ENCODE measurements at places on chromosomes 7 and 10. TPM values are rescaled to one million over a fixed set of nuclear protein-coding genes. Genes with fewer than 3 reads are reported as not detected.

DNA sequence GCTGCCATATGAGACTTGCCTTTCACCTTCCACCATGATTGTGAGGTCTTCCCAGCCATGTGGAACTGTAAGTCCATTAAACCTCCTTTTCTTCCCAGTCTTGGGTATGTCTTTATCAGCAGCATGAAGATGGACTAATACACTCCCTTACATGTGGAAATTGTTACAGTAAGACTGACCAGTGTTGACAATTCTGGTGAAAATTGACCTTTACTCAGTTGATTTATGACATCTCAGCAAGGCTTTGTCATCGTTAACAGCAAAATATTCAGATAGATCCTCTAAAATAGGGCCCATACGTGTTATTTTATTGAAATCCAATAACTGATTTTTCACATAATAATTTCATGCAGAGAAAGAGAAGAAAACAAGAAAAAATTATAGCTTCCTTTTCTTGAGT lies 377.9 kb upstream of the SEMA3C start:
- no peaks in the 10 kb centered on the region for H3K36me3 ChIP-seq
- H3K4me1 ChIP-seq = peaks cover 24% of the 10 kb centered on the region
- no peaks in the 10 kb centered on the region for H3K27me3 ChIP-seq
- H3K4me3 ChIP-seq = no peak overlapping the region
- no peak for DNase-seq

- DNase-seq = no peak
- H3K4me3 ChIP-seq = no peak overlapping the region
- peaks cover 12% of the 10 kb centered on the region for H3K4me1 ChIP-seq
Measured at GRCh38 chr7:105743351-105744090, 132.9 kb downstream of the ATXN7L1 start.

DNA sequence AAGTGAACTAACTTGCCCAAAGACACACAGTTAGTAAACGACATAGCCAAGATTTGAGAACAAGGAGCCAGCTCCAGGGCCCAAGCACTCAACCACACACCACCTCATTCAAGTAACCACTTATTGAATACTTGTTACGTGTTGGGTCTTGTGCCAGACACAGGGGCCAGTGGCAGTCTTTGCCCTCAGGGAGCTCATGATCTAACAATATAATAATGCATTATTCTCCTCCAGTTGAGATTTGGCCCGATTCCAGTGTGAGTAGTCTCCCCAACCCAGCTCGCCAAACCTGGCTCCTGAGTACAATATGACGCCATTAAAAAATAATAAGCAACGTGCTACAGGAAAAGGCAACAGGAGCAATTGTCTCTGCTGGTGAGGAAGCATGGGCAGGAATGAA lies 14.4 kb upstream of the STK17A start:
- no peak for DNase-seq
- no peaks in the 10 kb centered on the region for H3K36me3 ChIP-seq
- no peak overlapping the region for H3K27ac ChIP-seq
- no peaks in the 10 kb centered on the region for H3K27me3 ChIP-seq

DNA sequence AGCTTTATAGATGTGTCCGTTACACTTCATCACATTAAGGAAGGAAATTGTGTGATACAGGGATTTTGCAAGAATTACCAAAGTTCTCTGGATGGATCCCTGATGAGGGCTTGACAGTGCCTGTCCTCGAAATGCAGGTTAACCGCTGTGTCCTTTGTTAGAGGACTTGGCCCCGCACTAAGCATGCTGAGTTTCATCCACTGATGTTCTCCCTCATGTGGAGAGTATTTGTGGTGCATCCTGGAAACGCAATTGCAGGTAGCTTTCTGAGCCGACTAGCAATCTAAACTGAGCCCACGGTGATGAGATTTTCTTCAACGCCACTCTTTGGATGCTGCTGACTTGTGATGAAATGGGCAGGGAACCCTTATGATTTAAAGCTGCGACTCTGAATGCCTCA lies 71.9 kb upstream of the STK17A start:
- H3K36me3 ChIP-seq = no peaks in the 10 kb centered on the region
- no peaks in the 10 kb centered on the region for H3K27me3 ChIP-seq
- no peak for DNase-seq
- no peaks in the 10 kb centered on the region for H3K4me1 ChIP-seq
- no peak overlapping the region for H3K4me3 ChIP-seq

The ZEB1 gene
- 106 TPM for total RNA-seq

The SH2D4B gene
- 0.18 TPM for total RNA-seq

- H3K4me3 ChIP-seq = no peak overlapping the region
- no peak overlapping the region for H3K27ac ChIP-seq
- H3K36me3 ChIP-seq = no peaks in the 10 kb centered on the region
- peaks cover 8% of the 10 kb centered on the region for H3K4me1 ChIP-seq
Measured at GRCh38 chr7:151452680-151453325, 12.9 kb upstream of the CRYGN start.

- peaks cover 34% of the 10 kb centered on the region for H3K4me1 ChIP-seq
- H3K27me3 ChIP-seq = no peaks in the 10 kb centered on the region
- peak overlapping the region; percentile 88 for H3K27ac ChIP-seq
Measured at GRCh38 chr7:99380032-99380822, 5.7 kb downstream of the ARPC1B start.

DNA sequence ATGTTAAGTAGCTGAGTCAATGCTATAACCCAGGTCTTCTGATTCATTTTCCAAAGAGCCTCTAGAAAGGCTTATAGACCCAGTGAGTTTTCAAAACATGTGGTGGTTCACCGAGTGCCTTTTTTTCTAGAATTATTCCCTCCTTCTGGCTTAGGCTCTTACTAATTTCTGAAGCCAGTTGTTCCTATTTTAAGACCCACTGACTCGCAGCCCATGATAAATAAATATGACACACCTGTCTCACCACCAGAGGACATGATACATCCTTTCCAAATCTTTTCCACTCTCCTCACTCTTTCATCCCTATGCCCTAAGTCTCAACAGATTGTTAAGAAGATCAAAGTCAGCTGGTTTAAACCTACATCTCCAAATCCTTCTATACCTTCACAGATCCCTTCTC lies 126.0 kb upstream of the WNT16 start:
- H3K27ac ChIP-seq = no peak overlapping the region
- DNase-seq = no peak
- no peaks in the 10 kb centered on the region for H3K27me3 ChIP-seq
- H3K4me1 ChIP-seq = no peaks in the 10 kb centered on the region
- no peaks in the 10 kb centered on the region for H3K36me3 ChIP-seq
- no peak overlapping the region for H3K4me3 ChIP-seq

DNA sequence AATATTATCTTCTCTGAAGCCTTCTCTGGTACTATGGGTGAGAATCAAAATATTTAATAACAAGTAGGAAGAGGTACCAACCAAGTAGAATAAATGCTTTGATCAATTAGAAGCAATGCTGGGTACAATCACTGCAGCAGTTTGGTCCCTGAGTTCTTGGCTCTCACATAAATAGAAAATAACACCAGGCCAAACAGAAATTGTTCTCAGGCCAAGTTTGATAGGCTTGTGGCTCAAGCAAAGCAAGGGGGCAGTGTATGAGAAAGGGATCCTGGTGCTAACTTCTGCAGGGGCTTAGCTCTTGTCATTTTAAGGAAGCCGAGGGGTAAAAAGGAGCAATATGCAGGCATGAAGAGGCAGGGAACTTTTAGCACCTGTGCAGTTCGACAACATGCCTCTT lies 146.8 kb upstream of the TMEM229A start:
- H3K36me3 ChIP-seq = no peaks in the 10 kb centered on the region
- no peak for DNase-seq
- no peak overlapping the region for H3K27ac ChIP-seq

The NANOS1 gene
- 1.7 TPM for total RNA-seq

DNA sequence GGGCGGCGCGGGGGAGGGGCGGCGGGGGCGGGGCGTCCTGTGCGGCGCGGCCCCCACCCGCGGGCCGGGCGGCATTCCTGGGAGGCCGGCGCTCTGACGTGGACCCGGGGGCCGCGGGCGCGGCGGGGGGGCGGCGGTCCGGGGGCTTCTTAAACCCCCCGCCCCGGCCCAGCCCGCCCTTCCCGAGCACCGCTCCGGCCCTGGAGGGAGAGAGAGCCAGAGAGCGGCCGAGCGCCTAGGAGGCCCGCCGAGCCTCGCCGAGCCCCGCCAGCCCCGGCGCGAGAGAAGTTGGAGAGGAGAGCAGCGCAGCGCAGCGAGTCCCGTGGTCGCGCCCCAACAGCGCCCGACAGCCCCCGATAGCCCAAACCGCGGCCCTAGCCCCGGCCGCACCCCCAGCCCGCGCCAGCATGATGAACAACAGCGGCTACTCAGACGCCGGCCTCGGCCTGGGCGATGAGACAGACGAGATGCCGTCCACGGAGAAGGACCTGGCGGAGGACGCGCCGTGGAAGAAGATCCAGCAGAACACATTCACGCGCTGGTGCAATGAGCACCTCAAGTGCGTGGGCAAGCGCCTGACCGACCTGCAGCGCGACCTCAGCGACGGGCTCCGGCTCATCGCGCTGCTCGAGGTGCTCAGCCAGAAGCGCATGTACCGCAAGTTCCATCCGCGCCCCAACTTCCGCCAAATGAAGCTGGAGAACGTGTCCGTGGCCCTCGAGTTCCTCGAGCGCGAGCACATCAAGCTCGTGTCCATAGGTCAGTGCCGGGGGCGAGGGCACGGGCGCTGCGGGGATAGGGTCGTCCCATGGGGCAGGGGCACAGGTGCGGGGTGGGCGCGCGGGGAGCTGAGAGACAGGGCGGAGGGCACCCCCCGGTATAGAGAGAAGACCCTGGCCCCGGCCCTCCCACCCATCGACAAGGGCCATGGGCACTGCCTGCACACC lies at the start of gene FLNC:
FLNC (plus strand) TSS at position 176 of the 947 bp plus-strand sequence; CDS start at position 408, 232 bp downstream.
- peaks cover 27% of the 10 kb centered on the region for H3K27me3 ChIP-seq
- H3K36me3 ChIP-seq = no peaks in the 10 kb centered on the region
- peaks cover 35% of the 10 kb centered on the region for H3K4me1 ChIP-seq
- H3K27ac ChIP-seq = peak within 1 kb of the TSS; percentile 79

GRCh38 chr10:48243487-48243886 lies 31.0 kb downstream of the FRMPD2 start:
- H3K4me3 ChIP-seq = no peak overlapping the region
- H3K36me3 ChIP-seq = no peaks in the 10 kb centered on the region
- H3K27ac ChIP-seq = no peak overlapping the region
- DNase-seq = no peak

The CLDN4 gene
- 18.9 TPM for total RNA-seq

DNA sequence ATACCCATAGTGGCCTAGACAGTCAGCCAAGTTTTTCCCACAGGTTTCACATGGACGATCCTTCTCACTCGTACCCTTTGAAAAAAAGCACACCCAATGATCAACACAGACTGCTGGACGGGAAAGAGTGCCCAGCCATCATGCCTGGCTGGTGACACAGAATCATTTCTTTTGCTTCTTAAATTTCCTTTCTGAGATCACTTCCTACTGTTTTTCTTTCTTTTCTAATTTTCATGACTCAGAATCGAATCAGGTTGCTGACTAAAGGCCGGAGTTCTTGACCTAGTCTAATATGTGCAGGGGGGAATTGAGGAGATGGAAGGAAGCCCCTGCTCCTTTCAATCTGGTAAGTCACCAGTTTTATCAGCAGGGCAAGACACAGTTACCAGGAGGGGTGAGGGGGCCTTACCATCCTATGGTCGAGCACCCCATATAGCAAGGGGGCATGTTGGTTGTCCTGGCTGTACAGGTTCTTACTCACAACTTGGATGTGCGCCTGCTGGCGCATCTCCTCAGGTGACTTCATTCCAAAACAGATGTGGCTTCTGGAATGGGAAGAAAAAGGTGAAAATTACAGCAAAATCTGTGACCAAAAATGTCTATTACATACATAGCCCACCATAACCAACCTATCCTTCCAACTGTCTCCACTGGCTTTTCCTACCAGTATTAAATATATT lies 3.5 kb downstream of the POLR3A start:
- no peaks in the 10 kb centered on the region for H3K27me3 ChIP-seq
- peaks cover 55% of the 10 kb centered on the region for H3K36me3 ChIP-seq
- H3K4me1 ChIP-seq = peaks cover 30% of the 10 kb centered on the region
- no peak for DNase-seq
- no peak overlapping the region for H3K27ac ChIP-seq
- H3K4me3 ChIP-seq = no peak overlapping the region

The ADCYAP1R1 gene
- 8.4 TPM for total RNA-seq

The ASAH2 gene
- 0.72 TPM for total RNA-seq

GRCh38 chr10:29646238-29646902 lies 11.6 kb upstream of the SVIL start:
- no peak overlapping the region for H3K4me3 ChIP-seq
- no peaks in the 10 kb centered on the region for H3K27me3 ChIP-seq
- no peaks in the 10 kb centered on the region for H3K36me3 ChIP-seq
- no peak overlapping the region for H3K27ac ChIP-seq

DNA sequence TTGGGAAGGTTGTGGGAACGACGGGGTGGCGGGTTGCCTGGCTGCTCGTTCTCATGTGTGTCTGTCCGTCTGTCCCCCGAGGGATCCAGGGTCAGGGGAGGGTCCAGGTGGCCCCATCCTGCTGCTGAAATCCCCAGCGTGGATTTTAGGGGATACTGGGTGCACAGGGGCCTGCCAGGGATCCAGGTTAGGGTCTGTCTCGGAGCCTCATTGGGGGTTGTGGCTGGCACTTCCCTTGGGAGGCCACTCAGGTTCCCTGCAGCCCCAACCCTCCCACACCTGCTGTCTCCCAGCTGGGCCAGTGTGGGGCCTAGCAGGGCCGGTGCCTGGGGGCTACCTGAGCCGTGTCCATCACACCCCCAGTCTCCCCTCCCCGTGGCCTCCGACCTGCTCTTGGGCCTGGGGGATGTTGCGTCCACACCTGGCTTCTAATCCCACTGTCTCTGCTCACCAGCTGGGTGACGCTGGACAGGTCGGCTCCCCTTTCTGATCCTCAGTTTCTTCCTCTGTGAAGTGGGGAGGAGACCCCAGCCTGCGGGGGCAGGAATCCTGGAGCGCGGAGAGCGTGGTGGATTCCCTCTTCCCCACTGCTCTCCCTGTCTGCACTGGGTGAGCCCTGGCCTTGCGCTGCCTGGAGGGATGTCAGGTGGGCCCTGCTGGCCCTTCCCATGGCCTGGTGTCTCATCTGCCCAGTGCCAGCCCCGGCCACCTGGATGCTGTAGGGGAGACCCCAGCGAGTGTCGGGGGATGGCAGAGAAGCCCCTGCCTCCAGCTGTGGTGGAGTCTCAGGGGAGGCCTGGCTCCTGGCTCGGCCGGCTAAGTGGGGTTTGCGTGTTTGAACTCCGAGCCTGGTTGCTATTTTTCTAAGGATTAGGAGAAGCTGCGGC lies 81.6 kb downstream of the UNCX start:
- no peaks in the 10 kb centered on the region for H3K4me1 ChIP-seq
- DNase-seq = no peak
- no peaks in the 10 kb centered on the region for H3K36me3 ChIP-seq
- no peak overlapping the region for H3K4me3 ChIP-seq
- H3K27ac ChIP-seq = no peak overlapping the region

DNA sequence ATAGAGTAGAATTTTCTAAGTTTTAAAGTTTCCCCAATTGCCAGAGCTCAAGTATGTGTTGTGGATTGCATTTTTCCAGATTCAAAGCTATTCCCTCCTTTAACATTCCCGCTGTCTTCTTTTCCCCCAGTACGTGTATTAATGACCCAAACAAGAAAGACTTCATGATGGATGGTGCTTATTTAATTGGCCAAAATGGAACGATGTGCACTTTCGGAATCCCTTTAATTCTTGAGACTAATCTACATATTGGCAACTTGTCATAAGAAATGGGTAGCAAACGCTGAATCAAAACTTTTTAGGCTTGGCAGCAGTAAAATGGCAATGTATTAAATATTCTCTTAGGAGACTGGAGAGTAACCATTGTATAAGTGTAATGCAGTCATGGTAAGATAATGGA lies 753.2 kb downstream of the LRMDA start:
- no peak overlapping the region for H3K4me3 ChIP-seq
- no peaks in the 10 kb centered on the region for H3K4me1 ChIP-seq
- H3K36me3 ChIP-seq = no peaks in the 10 kb centered on the region
- H3K27me3 ChIP-seq = no peaks in the 10 kb centered on the region
- no peak for DNase-seq
- H3K27ac ChIP-seq = no peak overlapping the region

GRCh38 chr7:45902820-45903219 lies 14.5 kb downstream of the IGFBP1 start:
- H3K36me3 ChIP-seq = no peaks in the 10 kb centered on the region
- H3K4me3 ChIP-seq = no peak overlapping the region
- DNase-seq = no peak

Measured in stomach (tissue), 19 donors.